ENCODE measurements at places on chromosomes 11 and 22.

DNA sequence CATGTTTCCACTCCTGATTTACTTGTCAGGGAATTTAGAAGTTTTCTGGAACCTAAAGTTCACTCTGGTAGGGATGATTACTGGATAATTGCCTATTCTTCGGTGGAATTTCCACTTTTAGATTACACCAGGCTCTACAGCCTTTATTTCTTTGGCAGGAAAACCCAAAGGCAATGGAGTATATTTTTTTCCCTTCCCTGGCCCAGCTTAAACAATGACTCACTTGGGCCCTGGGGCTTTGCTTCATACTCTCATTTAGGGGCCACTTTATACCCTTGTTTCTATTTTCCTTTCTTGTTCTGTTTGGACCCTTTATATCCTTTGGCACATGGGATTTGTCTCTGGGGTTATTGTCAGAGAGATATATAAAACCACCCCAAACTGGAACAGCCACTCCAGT is 114.7 kb downstream of the CSTPP1 start:
- DNase-seq, result no peak

GRCh38 chr11:63534895-63535461 is 1.6 kb upstream of the PLAAT4 start:
- no peak for DNase-seq

- DNase-seq, result no peak
Observed at GRCh38 chr11:106217456-106217855, 140.0 kb downstream of the AASDHPPT start.

GRCh38 chr11:78943154-78943553 is 368.5 kb upstream of the NARS2 start:
- DNase-seq, result no peak

DNA sequence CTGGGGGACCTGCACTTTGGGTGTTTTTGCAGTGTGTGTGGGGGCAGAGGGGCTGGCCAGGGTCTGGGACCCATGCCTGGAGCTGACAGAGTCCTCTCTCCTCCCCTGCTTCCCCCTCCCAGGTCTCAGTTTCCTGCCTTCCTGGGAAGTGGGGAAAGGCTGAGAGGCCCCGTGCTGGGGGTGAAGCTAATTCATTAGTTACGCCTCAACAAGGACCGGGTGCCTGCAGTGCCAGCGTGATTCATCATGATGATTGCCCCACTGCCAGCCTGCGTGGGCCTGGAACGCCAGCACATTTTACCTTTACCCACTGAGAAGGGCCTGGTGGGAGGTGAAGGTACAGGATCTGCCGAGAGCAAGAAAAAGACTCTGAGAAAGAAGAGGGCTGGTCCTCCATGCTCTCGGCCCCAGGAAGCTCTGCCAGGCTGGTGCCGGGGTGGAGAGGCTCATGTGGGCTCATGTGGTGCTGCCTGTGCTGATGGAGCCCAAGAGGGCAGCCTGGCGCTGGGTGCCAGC is 2.9 kb upstream of the LRRC10B start:
- no peak for DNase-seq

DNA sequence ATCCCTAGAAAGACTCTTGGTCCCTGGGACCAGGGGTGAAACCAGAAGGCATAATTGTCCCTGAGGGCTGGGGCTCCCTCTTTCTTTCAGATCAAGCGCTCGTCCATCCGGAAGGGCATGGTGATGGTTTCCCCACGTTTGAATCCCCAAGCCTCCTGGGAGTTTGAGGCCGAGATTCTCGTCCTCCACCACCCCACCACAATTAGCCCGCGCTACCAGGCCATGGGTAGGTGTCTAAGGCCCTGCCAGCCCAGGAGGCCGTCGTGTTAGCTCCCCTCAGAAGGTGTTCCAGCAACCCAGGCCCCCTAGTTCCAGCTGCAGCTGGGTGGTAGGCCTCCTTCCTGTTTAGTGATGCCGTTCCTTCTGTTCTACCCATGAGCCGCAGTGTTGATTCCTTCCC is 21.4 kb downstream of the GTPBP1 start:
- DNase-seq, result no peak

GRCh38 chr11:14542324-14542723 is 22.1 kb upstream of the PSMA1 start:
- no peak for DNase-seq

GRCh38 chr11:7964873-7965272 is 374 bp downstream of the NLRP10 start:
- DNase-seq, result no peak

All from stimulated activated CD4-positive, alpha-beta T cell treated with anti-CD3 and anti-CD28 coated beads, Interleukin-1b, Interleukin-23, amount 100 ng/mL, for 24 hours (primary cell).